Stimulated activated CD4-positive, alpha-beta T cell treated with anti-CD3 and anti-CD28 coated beads, Interleukin-15, amount 100 ng/mL, for 48 hours (primary cell): ENCODE measurements at places on chromosomes 11 and 22.

DNA sequence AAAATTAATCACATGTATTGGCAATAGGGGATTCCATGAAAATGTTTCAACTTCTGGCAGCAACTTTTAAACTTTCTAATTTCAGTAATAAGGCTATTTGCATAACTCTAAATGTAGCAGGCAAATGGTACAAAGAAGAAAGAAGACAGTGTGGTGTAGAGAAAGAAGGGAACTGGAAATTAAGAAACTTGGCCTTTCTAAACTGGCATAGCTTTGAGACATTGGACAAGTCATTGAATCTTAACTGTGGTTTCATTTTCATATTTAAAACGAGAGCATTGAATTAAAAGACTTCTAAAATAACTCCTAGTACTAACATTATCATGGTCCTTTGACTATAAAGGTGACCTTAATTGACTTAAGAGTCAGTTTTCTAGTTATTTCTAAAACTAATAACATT is 125.0 kb downstream of the UVRAG start:
- no peak for DNase-seq

GRCh38 chr22:43625242-43625641 is 186.9 kb downstream of the EFCAB6 start:
- DNase-seq = no peak

DNA sequence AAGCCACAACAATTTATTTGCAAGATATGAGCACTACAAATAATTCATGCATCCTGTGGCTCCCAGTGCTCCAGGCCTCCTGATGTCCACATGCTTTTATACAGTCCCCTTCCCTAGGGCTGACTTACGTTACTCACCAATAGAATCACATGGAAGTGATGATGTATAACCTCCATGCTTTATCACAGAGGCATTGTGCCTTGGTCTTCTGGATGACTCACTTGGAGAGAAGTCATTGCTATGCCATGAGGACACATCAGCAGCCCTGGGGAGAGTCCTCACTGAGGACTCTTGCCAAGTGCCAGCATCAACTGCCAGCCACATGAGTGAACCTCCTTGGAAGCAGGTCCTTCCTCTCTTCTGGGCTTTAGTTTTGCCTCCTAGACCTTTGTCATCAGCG is 22.0 kb upstream of the IGSF9B start:
- DNase-seq = no peak

DNA sequence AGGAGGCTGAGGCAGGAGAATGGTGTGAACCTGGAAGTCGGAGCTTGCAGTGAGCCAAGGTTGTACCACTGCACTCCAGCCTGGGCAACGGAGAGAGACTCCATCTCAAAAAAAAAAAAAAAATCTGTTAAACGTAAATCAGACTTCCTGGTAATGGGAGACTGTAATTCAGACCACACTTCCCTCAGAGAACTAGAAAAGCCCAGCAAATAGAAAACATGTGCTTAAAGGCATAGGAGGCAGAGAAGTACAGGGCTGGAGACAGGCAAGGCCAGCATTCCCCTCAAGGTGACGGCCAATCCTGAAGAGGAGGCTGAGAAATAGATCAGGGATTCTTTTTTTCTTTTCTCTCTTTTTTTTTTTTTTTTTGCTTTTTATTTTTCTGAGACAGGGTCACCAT is 8.2 kb downstream of the GGT5 start:
- DNase-seq = no peak

GRCh38 chr22:22244316-22245250 is at the start of gene VPREB1:
Gene VPREB1, plus strand, starts transcription at chr22:22244786. Its CDS starts 28 bp downstream, at chr22:22244814.
- no peak for DNase-seq

- no peak for DNase-seq
These were observed 690.6 kb downstream of the TBC1D22A start for GRCh38 chr22:47453049-47453448.

GRCh38 chr11:62909107-62909894 is 11.9 kb downstream of the CHRM1 start:
- no peak for DNase-seq

DNA sequence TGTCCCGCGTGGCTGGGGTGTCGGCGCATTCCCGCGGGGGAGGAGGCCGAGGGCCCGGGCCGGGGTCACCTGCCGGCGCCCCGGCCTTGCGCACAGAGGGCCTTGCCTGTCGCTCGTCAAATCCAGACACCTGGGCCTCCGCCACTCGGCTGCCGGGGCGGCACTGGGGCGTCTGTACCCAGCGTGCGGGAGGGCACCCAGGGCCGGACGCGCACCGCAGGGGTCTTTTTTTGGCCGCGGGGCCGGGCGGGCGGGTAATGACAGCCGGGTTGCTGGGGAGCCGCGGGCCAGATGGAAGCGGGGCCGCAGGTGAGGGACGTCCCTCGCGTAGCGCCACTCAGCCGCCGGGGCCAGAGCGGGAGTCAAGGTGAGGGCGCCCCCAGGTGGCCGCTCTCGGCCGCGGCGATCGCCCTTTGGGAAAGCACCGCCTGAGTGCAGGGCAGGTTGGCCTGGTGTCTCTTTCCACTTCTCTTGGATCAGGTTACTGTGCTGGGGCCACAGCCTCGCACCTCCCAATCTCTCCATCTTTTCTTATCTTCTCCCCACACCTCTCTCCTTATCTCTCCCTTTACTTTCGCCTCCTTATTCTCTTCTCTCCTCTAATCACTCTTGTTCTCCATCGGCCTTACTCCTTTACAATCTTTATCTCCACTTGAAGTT is 3.5 kb downstream of the PHLDB1 start:
- peak; percentile 64 for DNase-seq

DNA sequence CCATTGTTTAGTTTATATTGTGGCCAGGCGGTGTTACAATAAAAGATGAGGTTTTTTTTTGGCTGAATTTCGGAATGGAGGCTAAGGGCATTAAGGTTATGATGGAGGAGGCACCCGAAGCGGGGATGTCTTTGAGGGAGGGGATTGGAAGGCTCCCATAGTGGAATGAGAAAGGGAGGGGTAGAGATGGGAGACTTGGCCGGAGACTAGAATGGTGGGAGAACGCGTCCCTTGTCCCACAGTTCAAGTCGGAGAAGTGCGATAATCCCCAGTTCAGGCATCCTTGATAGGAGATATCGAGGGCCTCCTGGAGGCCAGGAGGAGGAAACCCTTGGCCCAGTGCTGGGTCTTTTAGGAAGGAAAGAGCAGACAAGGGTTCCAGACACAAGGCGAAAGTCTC is 21.6 kb downstream of the ZNF195 start:
- DNase-seq = no peak

DNA sequence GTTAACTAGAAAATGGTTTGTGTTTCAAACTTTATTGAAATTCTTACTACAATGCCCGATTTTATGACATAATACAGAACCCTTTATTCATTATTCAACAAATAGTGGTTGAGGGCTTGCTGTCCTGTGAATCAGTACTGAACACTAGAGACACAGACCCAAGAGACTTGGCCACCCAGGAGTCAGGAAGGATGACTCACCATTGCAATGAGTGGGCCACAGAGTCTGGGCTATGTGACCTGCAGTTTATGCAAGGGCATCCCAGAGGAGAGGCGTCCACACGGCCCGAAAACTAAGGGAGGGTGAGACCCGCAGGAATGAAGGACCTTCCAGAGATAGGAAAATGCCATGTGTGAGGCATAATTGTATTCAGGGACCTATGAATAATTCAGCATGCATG is 143.8 kb upstream of the DDI1 start:
- no peak for DNase-seq

DNA sequence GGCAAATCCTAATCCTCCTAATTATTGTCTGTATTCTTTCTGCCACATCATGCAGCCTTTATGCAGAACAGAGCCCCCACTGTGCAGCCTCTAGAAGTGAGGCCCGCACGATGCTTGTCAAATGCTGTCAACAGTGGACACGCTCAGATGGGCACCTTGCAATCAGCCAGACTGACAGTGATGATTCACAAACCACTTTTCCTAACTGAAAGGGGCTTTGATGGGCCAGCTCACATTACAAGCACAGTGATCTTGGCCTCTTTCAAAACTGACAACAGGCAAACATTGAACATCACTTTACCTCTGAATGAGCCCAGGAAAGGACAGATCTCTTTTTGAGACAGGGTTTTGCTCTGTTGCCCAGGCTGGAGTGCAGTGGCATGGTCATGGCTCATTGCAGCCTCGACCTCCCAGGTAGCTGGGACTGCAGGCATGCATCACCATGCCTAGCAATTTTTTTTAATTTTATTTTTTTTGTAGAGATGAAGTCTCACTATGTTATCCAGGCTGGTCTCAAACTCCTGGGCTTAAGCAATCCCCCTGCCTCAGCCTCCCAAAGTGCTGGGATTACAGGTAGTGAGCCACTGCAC is 18.0 kb upstream of the E2F8 start:
- DNase-seq = no peak

DNA sequence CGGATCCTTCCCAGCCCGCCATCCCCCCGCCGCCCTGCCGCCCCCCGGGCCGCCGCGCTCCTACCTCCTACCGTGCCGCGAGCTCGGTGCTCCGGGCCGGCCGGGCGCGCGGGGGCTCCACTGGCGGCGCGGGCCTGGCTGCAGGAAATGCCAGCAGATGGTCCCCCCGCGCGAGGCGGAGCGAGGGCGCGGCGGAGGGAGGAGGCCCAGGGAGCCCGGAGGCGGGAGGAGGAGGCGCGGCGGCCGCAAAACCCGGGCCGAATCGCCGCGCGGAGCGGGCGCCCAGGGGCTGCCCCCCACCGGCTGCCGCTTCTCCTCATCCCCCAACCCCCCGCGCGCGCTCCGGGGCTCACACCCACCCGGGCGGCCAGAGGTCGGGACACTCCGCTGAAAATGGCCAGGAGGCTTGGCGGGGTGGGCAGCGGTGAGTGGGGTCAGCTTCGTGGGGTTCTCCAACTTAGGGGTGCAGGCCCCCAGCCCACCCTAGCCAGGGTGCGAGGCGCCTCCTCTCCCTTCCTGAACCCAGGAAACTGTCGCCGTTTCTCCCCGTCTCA is at the start of gene OSBPL5:
OSBPL5 (minus strand) TSS at position 159 of the 554 bp plus-strand sequence. CDS start 36,162 bp downstream, outside the sequence.
- DNase-seq = no peak

DNA sequence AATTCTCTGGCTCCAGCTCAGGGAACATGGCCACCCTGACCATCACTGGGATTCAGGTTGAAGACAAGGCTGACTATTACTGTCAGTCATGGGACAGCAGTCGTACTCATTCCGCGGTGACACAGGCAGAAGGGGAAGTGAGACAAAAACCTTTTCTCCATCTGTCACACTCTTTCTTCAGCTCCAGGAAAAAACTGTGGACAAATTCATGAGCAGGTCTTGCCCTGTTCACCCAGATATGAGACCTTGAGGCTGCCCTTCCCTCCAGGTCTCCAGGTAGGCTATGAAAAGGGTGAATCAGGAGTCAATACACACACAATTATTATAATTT is 39.4 kb upstream of the GGTLC2 start:
- DNase-seq = no peak

- no peak for DNase-seq
These were observed 61.0 kb downstream of the TNRC6B start for GRCh38 chr22:40238425-40239344.

GRCh38 chr11:46513934-46514342 is 79.9 kb downstream of the AMBRA1 start:
- DNase-seq = no peak

DNA sequence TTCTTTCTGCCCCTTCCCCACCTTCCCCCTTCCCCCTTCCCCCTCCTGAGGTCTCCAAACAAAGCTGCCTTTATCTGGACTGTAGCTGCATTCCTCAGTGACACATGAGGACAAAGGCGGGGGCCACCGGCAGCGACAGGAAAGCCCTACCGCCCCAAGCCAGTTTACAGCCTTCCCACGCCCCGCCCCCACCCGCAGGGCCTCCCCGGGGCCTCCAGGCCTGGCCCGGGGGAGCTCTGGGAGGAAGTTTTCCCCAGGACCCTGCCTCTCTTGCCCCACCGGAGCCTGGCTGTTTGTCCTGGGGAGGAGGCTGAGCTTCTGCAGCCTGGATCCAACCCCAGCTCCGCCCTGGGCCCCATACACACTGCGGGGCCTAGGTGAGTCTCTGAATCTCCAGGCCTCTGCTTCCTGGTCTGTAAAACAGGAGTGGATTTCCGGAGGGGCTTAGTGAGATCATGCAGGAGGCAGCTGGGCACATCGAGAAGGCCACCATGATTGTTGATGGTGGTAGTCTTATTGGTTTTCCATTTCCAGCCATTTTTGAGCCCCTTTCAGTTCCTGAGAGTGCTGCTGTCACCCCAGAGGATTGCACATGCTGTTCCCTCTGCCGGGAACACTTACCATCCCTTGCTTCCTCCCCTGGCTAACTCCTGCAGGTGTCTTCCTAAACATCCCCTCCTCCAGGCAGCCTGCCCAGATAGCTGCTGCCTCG is 130.7 kb downstream of the MN1 start:
- DNase-seq = no peak

GRCh38 chr11:13920756-13921155 is 41.8 kb upstream of the SPON1 start:
- DNase-seq = no peak

DNA sequence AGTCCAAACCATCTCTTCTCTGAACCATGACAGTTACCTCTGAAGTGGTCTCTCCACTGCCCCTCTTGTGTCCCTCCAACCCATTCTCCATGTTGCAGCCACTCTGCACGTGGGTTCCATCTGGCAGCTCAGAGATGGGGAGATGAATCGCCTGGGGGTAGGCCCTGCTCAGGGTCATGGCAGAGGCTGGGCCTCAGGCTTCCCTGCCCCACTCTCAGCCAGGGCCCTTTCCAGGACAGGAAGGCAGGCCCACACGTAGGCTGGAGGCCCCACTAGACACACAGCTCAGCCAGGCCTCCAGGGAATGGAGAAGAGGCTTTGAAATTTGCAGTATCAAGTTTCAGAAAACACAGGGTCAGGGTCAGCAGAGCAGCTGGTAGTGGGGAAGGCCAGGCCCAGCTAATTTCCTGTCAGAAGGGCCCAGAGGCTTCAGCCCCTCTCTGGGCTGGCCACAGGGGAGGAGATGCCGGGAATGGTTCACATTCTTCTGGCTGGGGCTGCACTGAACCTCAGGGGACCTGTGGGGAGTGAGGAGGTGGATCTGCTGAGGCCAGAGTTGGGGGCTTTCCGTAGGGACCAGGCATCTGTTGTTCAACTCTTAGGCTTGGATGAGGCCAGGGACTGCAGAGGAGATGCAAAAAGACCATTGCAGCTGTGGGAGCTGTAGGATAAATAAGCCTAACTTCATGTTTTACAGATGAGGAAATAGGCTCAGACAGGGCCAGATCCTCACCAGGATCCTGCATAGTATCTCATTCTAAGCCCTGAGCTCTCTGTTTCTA is 101.6 kb downstream of the SWAP70 start:
- DNase-seq = no peak

DNA sequence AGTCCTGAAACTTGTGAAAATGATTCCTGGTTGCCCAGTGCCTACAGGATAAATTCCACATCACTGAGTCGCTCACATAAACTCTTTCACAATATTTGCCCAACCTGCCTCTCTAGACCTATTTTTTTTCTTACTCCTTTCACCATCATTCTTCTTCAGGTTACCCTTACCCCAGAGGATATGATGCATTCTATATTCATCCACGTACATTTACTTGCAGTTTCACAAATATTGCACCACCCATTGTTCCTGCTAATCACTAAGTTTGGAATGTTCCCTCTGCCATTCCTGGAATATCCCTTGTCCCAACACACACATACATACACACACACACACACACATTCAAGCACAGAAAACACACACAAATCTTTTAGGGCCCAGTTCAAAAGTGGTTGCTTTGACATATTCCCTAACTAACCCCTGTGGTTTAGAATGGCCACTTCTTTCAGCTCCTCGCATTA is 379.5 kb downstream of the ETS1 start:
- no peak for DNase-seq

GRCh38 chr11:70509476-70509875 is 111.1 kb downstream of the CTTN start:
- DNase-seq = no peak
